HT1080 (cell line): ENCODE measurements at places on chromosomes 3 and 15. TPM values are rescaled to one million over a fixed set of nuclear protein-coding genes. Genes with fewer than 3 reads are reported as not detected.

Gene IL17RC
- total RNA-seq, result 11.9 and 12.0 TPM in 2 replicates

Gene ACKR4
- total RNA-seq, result not detected in 2 replicates

Gene LYSMD2
- total RNA-seq, result 16.5 and 19.3 TPM in 2 replicates

Gene THAP10
- total RNA-seq, result 3.3 and 3.8 TPM in 2 replicates

Gene HGD
- total RNA-seq, result not detected in 2 replicates

Gene PLCH1
- total RNA-seq, result 0.37 and 0.53 TPM in 2 replicates

Gene HESX1
- total RNA-seq, result 0.20 and 1.3 TPM in 2 replicates

- no peak for DNase-seq
Observed at GRCh38 chr15:58710701-58711100, 38.8 kb downstream of the ADAM10 start.

GRCh38 chr3:156445117-156446090, 109.5 kb downstream of the SSR3 start:
- peak; percentile 22 for DNase-seq

DNA sequence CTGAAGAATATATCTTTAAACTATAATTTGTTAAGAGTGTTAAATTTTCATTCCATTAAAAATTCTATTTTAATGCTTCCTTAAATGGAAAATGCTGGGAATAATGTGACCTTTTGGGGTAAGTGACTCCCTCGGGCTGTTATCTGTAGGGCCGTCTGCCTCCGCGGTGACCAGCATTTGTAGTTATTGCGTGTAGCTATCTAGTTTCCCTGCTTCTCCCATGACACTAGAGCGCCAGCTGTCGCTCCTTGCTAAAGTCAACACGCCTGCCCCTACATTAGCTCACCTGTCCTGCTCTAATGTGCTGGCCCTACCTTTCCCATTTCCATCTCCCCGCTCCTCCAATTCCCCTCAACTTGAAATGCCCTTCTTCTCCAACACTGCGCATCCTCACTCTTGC, 12.4 kb upstream of the CHRM5 start:
- DNase-seq, result no peak

GRCh38 chr15:82968066-82968465, 15.5 kb upstream of the HOMER2 start:
- peak; percentile 59 for DNase-seq

DNA sequence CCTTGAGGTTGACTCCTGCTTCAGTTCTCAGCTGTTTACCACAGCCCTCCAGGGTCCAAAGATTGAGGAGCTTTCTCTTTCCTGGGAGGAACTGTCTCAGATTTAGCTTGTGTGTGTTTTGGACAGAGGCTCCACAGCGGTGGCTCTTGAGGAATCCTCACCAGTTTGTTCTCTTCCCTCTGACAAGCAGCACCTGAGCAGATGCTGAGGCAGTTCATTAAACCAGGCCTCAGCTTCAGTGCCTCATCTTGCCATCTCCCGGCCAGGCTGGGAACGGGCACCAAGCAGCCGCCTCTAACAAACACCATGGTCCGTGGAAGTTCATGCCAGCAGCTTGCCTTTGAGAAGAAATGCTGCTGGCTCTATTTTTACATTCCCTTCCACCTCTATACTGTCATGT, 25.8 kb upstream of the TIMP4 start:
- no peak for DNase-seq

GRCh38 chr15:87746333-87746732, 510.2 kb downstream of the NTRK3 start:
- no peak for DNase-seq

DNA sequence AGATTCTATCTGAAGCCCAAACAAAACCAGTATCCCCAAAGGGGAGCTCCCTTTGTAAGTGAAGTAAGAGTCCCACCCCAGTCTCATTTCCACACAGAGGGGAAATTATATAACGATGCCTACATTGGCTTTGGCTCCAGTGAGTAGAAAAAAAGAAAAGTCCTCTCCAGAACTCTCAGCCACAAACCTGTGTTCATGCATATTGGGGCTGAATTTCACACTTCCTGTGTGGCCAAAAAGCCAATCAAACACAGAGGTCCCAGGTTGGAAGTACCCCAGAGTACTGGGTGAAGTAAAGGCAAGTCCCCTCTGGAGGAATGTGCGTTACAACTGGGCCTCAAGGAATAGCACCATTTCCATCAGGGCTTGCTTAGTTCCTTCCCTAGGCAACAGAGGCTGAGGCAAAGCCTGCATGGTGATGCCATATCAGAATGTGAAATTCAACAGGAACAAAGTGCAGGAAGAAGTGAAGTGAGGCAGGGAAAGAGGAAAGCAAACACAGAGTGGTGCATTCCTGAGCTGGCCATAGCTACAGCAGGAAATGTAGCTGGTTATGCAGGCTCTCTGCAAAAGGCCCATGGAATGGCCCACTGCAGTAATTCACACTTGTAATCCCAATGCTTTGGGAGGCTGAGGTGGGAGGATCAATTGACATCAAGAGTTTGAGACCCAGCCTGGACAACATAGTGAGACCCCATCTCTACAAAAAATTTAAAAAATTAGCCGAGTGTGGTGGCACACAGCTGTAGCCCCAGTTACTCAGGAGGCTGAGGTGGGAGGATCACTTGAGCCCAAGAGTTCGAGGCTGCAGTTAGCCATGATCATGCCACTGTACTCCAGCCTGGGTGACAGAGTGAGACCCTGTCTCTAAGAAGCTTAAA, 16.6 kb upstream of the CX3CR1 start:
- DNase-seq, result no peak

DNA sequence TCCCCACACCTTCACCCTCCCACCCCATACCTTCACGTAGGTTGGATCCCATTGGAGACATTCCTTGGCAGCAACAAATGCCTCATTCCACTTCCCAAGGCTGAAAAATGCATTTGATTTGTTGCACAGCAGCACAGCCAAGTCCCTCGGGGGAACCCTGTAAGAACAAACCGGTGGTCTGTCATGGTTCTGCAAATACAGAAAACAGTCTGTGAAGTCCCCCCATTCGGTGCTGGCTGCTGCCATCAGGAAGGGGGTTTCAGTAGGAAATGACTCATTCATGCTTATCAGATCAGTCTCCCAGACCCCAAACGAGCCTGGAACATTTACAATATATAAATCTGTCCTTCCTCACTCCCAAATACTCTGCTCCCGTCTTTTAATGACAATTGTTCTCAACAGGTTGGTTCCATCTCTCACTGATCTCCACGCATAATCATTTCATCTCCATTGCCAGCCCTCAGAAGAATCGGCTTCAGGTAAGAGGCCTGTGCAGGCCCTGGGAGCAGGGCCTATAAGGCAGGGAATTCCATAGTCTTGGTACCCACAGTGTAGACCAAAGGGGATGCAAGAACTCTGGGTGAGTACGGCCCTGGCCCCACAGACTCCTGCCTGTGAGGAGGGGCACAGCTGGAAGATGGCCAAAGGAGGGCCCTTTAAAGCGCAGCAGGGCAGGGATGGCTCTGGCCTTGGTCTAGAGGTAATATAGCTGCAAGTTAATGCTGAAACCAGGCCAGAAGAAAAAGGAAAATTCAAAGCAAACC, 41.6 kb downstream of the TRANK1 start:
- no peak for DNase-seq

- DNase-seq, result no peak
Observed at GRCh38 chr15:42072141-42072685, 22.1 kb downstream of the PLA2G4D start.

- DNase-seq, result peak; percentile 62
Observed at GRCh38 chr15:67931861-67932260, 92.0 kb upstream of the RNU6-1 start.

DNA sequence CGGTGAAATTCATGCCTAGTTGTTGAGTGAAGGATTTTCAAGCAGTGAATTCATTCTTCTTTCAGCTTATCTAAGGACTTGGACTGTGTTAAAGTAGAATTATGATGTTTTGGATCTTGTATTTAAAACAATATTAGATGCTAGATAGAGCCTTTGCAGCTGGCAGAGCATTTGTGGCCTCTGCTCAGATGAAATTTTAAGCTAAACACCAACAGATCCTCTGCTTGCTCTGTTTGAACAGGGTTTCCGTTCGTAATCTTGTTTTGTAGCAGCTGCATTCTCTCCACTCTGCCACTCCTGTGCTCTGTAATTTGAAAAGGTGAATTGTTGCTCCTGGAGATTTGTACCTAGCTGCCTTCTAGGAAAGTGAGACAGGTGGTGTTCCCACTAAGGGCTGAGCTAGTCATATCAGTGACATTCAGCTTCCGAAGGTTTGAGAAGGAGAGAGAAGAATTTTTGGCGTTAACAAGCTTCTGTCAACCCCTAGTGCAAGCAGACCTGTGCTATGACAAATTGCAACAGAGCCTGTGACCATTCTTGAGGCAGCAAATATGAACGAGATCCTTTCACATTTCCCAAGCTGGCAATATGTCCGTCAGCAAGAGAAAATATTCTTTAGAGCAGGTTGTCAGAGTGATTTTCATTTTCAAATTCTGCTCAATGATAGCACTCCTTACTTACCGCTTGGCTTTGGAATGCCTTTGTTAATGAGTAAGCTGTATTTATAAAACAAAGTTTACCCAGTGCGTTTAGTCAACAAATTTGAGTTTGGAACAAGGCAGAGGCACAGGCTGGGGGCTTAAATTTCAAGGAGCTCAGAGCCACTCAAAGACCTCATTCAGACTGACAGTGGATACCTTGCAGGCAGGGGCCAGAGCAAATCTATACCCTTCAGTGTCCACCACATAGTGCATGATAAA, 5.3 kb downstream of the CHST2 start:
- DNase-seq, result no peak

DNA sequence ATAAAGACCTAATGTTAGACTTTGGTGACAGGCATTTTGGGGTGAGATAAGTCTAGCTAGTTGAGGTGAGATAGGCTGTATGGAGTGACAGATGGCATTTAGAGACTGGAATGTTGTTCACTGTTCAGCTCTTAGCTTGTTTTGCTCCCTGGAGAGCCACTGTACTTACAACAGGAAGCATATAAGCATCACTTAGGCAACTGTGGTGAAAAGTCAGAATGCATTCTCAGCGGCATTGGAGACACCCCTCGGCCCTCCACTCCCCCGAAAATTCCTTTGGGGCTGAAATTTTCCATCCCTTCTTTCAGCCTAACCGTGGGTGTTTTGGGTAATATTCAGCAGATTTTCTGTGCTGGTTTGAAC, 73.4 kb downstream of the SLCO3A1 start:
- no peak for DNase-seq

DNA sequence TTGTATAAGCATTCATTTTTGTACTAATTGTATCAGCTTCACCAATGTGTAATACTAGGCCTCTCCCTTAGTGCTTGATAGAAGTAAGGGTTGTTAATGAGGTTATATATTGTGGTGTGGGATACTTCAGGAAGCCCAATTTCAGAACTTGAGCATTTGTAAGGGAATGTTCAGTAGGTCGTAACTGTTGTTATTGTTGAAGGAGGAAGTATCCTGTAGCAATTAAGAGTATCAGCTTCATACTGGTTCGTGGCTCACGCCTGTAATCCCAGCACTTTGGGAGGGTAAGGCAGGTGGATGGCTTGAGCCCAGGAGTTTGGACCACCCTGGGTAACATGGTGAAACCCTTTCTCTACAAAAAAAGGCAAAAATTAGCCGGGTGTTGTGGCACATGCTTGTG, 30.6 kb downstream of the IQGAP1 start:
- no peak for DNase-seq

DNA sequence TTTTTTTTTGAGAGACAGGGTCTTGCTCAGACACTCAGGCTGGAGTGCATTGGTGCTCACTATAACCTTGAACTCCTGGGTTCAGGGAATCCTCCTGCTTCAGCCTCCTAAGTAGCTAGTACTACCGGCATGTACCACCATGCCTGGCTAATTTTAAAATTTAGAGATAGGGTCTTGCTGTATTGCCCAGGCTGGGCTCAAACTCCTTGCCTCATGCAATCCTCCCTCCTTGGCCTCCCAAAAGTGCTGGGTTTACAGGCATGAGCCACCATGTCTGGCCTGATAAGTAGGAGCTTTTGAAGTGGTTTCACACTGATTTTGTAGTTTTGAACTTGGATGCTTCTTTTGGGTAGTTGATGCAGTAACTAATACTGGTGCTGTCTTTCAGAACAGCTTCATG, 7.8 kb downstream of the MAP2K1 start:
- no peak for DNase-seq

- DNase-seq, result peak; percentile 53
Observed at GRCh38 chr15:35880896-35881295, 334.9 kb upstream of the DPH6 start.

DNA sequence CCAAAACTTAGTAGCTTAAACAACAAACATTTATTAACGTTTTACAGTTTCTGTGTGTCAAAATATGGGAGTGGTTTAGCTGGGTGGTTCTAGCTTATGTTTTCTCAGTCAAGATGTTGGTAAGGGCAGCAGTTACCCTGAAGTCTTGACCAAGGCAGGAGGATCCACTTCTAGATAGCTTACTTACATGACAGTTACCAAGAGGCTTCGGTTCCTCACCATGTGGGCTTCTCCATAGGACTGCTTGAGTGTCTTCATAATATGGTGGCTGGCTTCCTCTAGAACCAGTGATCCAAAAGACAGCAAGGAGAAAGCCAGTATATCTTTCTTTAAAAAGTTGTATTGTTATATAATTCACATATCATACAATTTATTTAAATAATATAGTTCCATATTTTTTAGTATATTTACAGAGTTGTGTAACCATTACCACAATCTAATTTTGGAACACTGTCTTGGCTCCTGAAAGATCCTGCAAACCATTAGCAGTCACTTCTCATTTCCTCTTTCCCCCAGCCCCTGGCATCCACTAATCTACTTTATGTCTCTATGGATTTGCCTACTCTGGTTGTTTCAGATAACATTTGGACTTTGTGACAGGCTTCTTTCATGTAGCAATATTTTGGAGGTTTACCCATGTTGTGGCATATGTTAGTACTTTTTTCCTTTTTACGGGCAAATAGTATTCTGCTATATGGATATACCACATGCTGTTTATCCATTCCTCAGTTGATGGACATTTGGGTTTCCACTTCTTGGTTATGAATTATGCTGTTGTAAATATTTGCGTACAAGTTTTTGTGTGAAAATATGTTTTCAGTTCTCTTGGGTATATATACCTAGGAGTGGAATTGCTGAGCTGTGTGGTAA, 33.3 kb downstream of the MAPK6 start:
- no peak for DNase-seq

DNA sequence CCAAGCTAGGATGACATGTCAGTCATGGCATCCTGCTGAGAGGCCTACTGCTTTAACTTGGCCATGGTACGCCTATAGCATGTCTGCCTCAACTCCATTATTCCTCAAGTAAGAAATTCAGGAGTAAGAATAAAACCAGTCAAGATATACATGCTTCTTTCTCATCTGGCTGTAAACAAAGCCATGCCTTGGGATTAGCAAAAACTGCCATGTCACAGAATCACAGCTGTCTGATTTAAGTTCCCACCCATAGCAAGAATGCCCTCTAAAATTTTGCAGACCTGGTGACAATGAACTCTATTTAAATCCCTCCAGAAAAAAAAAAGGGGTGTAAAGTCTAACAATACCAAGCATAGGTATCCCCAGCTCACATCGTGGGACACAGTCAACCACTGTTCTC, 55.6 kb upstream of the ACAN start:
- no peak for DNase-seq

DNA sequence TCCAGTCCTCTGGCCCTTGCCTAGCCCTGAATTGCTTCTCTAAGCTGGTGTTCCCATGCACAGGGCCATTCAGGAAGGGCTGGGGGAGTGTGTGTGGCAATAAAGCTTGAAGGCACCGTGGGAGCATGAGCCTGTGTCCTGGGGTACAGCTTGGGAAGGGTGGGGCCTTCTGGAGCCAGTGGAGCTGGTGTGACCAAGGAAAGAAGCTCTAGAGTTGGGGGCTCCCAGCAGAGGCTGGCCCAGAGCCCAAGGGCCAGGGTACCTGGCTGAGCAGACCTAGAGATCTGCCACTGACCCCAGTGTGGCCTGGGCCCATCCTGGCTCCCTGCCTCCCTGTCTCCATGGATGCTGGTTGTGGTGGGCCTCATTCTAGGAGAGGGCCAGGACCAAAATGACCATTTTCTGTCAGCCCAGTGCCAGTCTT, 8.1 kb downstream of the ABTB1 start:
- no peak for DNase-seq

- no peak for DNase-seq
Observed at GRCh38 chr15:68633231-68634121, 54.7 kb downstream of the CORO2B start.
